ENCODE measurements at places on chromosomes 2 and 18. TPM values are rescaled to one million over a fixed set of nuclear protein-coding genes. Genes with fewer than 3 reads are reported as not detected.

ACVR2A gene
- 1.4 TPM for total RNA-seq

GRCh38 chr2:172970660-172971059 is 105.0 kb upstream of the MAP3K20 start:
- peak; percentile 37 for DNase-seq

GRCh38 chr2:64840426-64840881 is 148.7 kb upstream of the SLC1A4 start:
- DNase-seq = no peak

- DNase-seq = no peak
These were observed 325.2 kb downstream of the GBX2 start for GRCh38 chr2:235842941-235843340.

- DNase-seq = no peak
These were observed 158.2 kb upstream of the RAB12 start for GRCh38 chr18:8450898-8451665.

- DNase-seq = no peak
These were observed 285.3 kb upstream of the CCDC68 start for GRCh38 chr18:55244546-55244945.

DNA sequence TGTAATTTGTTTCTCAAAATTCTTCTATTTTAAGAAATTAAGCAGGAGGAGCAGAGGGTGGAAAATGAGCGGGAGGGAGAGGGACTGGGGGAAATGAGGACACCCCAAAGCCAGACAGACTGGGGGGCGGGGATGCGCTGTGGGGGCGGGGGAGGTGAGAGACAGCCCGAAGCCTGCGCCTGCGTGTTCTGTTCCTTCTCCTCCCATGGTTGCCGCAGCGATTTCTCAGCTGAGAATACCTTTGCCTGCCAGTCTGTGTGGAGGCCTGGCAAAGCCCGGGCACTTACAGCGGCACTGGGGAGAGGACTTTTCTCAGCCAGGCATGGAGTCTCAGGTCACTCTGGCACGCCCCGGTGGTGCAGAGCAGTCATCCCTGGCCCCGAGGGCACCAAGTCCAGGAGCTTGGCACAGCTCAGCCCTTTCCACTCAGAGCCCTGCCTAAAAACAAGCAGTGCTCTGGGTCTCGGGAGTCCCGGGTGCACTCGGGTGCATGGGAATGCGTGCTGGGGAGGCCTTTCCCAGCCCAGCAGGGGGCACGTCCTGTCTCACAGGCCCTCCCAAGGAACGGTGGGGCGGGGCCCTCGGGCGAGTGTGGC is 289.3 kb upstream of the HS6ST1 start:
- DNase-seq = peak; percentile 6

DNA sequence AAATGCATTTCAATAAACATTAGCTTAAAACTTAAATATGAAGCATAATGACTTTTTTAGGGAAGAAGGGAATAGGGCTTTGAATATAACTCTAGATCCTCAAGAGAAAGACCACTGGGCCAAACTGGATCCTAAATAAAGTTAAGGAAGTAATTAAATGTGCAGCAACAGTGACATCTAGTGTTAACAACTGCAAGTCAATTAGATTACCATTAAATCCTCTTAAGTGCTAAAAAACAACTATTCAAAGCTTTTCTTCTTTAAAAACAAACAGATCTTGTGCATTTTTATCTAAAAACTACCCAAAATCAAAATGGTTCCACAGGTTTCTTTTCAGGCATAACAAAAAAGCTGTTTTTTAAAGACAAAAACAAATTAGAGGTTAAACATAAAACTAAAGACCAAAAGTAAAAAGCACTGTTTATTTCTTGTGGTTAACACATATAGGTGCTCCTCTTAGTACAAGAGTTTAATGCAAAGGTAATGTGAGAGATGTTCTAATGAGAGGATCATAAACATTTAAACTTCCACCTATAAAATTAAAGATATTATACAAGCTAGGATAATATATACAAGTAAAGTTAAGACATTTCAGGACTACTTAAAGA is 111.4 kb downstream of the THADA start:
- DNase-seq = peak; percentile 69

DNA sequence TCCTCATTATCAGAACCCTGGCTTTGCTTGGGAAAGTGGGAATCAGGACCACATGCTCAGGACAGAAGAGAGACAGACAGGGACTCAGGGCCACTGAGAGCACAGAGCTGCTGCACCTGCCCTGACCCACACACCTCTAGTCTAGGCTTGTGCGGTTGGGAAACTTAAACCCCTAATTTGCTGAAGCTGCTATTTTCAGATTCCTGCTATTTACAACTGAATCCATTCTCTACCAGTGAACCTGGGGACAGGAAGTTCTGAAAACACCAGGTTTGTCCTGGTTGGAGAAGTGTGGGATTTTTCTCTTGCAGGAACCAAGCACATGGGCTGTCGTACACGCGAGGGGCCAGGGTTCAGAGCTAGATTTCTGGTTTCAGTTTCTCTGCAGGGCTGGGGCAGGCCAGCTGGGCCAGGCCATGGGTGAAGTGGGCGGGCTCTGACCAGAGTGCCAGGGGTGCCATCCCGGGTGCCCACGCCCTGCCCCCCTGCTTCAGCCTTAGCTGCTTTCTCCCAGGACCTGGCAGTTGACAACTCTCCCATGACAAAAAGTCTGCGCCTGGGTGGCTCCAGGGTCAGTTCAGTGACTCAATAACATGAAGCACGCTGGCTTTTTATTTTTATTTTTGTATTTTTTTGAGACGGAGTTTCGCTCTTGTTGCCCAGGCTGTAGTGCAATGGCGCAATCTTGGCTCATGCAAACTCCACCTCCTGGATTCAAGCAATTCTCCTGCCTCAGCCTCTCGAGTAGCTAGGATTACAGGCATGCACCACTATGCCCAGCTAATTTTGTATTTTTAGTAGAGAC is 51.3 kb upstream of the SLC1A4 start:
- no peak for DNase-seq

GRCh38 chr18:61822879-61823278 is 69.9 kb downstream of the RNF152 start:
- DNase-seq = no peak

Measured in M059J (cell line).